ENCODE measurements at places on chromosomes 1 and 21.

DNA sequence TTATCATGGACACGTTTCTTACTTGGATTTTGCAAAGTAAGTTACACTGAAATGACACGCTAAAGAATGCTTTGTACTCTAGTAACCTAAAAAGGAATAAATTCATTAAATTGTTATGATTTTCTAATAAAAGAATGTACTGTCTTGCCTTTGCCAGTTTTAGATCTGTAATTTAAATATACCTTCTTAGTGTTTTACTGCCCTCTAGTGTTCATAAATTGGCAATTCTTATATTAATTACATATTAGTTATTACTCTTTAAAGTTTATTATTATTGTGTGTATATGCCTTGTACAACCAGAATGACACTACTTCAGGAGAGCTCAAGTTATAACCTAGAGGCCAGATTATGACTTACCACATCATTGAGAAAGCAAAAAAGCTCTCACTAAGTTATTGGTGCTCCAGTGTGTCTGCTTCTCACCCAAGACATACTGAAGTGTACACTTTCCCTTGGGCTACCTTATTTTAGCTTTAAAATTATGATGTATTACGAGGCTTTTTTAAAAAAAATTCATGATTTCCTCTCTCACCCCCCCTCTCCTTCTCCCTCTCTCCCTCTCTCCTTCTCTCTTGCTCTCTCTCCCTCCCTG lies 169.9 kb downstream of the HS2ST1 start:
- DNase-seq: no peak

DNA sequence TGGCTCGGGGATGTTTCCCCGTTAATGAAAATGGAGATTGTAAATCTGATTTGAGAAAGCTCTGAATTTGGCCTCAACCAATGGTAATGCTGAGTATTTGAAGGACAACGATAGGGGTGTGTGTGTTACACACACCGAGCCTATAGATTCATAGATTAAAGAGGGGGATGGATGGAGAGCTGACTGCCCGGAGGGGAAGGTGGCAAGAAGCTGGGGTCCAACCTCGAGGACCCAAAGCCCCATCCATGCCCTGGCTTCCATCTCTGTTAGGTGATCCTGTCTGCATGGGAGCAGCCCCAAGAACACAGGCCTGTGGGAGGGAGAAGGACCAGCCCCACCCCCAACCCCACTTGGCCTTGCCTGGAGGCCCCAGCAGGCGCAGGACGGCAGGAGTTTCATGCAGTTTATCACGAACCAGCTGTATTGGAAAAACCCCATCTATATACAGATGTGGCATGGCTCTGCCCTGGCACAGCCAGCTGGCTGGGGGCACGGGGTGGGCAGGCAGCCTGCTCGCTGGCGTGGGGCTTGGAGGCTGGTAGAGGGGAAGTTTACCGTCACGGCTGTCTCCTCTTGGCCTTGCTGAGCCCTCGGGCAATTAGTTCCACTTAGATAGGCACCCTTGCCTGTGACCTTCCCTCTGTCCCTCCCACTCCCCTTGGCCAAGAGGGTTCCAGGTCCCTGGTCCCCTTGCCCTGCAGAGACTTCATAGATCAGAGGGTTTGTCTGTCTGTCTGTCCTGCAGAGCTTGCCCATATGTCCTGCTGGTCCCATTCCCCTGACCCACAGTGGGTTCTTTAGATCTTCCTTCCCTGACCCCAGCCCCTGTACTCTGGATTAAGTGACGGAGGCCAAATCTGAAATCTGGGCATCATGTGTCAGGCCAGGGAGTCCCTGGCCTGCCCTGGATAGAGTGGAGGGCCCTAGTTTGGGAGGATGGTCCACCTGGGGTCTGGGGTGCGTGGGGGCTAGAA lies 3.0 kb downstream of the HSPB7 start:
- no peak for DNase-seq

DNA sequence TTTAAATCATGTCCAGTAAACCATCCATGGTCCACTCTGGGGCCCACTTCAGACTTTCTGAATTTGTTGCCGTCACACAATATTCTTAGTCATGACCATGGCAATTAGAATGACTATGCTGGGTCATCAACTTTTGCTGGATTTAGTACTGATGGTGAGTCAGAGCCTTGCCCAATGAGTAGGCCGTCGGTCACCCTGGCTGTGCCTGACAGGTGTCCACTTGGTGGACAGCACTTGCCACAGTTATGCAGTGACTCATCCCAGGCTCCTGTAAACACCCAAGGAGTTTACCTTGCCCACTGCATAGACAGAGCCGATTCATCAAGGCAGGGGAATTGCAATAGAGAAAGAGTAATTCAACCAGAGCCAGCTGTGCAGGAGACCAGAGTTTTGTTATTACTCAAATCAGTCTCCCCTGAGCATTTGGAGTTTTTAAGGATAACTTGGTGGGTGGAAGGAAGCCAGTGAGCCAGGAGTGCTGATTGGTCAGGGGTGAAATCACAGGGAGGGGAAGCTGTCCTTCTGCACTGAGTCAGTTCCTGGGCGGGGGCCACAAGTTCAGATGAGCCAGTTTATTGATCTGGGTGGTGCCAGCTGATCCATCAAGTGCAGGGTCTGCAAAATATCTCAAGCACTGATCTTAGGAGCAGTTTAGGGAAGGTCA lies 333.8 kb downstream of the PTPRU start:
- no peak for DNase-seq

GRCh38 chr1:111200802-111201161 lies 336 bp upstream of the DENND2D start:
- no peak for DNase-seq

- DNase-seq: peak; percentile 62
Measured at GRCh38 chr1:35298464-35298863, 30.0 kb downstream of the ZMYM4 start.

- DNase-seq: no peak
Measured at GRCh38 chr1:203627851-203628200, 1.2 kb downstream of the ATP2B4 start.

- DNase-seq: no peak
Measured at GRCh38 chr21:42312626-42313104, 2.5 kb downstream of the TFF3 start.

GRCh38 chr1:63882048-63882704 lies 108.4 kb downstream of the ROR1 start:
- DNase-seq: peak; percentile 24

DNA sequence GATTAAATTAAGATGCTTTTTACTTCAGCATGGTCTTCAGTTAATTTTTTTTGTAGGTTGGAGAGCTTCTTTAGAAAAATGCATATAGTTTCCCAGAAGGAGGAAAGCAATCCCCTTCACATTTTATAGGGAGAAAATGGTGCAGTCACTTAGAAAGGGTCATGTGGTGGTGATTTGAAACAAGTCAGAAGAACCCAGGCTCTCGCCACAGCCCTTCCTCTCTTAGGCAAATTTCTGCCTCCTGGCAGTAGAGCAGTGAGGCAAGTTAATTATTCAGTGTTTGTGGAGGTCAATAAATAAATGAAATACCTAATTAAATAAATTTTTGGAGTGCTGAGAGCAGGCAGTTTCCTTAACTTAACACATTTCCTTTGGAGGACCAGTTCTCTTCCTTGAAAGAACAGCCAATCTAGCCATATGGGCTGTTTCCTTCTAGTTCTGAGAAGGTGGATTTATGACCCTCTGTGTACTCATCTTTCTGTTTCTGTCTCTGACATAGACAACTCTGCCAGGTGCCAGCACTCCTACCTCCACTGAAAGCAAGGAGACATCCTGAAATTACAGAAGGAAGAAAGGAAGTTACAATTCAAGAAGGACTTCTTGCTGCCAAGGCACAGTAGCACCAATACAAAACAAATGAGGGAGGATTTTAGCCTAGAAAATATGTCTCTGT lies 19.0 kb upstream of the POGZ start:
- DNase-seq: no peak

GRCh38 chr1:4127592-4128140 lies 227.6 kb upstream of the C1orf174 start:
- no peak for DNase-seq

DNA sequence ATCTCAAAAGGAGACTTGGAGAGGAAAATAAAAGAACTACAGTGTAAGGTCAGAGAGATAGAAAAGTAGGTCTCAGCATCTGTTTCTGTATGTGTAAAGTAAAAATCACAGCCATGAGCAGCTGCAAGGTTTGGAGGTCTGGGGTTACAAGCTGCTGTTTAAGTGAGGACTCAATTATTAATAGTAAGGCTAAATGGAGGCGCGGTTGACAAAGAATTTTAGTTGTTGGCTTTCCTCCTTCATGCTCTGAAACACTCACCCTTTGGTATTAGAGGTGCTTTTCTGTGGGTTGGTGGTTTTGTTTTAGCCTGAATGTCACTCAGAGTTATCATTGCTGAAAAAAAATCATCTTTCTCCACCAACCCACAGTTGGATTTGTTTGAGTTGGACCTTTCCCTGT lies 59.8 kb upstream of the HAO2 start:
- DNase-seq: no peak

DNA sequence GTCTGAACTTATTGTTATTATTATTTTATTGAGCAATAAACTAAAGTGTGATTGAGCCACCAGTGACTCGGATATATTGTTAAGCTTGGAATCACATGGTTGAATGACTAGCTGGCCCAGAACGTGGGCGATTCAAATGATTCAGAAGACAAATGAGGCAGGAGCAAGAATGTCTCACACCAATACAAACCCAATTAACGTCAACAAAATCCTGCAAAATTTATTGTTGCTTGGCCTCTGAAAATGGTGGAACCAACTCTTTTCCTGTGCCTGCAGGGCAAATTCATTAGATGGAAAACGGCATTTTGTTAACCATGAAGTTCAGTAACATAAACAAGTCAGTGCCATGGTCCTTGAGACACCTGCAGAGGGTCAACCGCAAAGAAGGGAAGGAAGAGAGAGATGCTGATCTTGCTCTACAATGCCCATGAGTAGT lies 482.0 kb downstream of the SETD4 start:
- no peak for DNase-seq

DNA sequence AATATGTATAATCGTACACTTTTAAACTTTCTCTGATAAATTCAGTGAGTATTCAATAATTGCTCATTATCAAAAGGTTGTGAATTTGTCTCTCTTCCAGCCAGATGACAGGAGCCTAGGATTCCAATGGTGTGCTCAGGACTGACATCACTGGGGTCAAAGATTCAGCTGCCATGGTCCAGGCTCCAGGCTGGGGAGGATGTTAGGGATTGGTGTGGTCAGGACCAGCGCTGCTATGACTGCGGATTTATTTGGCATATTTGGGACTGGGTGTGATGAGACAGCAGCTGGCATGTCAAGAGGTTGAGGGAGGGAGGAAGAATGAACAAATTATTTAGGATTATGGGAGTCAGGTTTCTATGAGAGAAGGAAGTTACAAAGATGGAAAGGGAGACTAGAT lies 48.2 kb upstream of the ABCA4 start:
- no peak for DNase-seq

GRCh38 chr1:37825506-37825905 lies 17.5 kb upstream of the YRDC start:
- DNase-seq: no peak

- DNase-seq: no peak
Measured at GRCh38 chr1:179777731-179778130, 34.6 kb downstream of the FAM163A start.

DNA sequence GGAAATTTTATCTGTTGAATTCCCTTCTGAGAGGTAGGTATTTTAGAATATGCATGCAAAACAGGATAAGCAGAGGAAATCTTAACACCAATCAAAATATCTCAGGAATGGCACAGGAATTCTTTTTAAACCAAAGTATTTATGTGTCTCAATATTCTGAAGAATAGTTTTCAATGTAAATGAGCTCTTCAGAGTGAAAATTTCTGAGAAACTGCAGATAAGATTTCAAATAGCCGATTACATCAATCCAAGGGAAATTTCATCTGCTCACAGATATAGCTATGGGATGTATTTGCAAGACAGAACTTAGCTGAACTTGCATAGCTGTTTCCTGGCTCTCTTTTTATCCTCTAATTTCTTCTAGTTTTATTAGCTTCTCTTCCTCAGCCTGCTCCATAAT lies 209.5 kb downstream of the GRIK1 start:
- no peak for DNase-seq

DNA sequence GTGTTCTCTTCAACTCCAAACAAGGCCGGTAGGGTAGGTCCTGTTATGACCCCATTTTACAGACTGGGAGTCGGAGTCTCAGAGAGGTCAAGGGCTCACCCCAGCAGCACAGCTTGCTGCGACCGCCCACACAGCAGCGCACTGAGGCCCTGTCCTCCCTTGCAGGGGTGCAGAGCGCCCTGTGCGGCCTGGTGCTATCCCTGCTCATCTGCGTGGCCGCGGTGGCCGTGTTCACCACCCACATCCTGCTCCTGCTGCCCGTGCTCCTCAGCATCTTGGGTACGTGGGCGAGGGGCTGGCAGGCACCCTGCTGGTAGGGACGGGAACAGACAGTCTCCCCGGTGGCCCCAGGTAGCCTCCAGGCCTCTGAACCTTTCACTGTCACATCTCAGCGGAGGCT lies 55.9 kb downstream of the DISP3 start:
- no peak for DNase-seq

DNA sequence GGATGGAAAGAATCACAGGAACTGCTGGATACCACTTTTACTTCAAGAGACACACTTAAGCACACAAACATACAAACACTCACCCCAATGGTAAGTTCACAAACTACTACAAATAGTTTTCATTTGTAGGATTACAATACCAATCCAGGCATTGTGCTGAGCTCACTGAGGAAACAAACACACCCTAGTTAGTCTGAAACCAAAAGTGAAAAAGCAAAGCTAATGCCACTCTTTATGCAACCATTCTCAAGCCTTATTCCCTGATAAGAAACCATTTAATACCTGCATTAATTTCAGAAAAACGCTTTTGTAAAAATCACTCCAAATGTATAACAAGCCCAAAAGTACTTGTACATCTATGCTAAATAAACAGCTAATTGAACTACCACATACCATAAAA lies 38.3 kb downstream of the RNF115 start:
- no peak for DNase-seq

DNA sequence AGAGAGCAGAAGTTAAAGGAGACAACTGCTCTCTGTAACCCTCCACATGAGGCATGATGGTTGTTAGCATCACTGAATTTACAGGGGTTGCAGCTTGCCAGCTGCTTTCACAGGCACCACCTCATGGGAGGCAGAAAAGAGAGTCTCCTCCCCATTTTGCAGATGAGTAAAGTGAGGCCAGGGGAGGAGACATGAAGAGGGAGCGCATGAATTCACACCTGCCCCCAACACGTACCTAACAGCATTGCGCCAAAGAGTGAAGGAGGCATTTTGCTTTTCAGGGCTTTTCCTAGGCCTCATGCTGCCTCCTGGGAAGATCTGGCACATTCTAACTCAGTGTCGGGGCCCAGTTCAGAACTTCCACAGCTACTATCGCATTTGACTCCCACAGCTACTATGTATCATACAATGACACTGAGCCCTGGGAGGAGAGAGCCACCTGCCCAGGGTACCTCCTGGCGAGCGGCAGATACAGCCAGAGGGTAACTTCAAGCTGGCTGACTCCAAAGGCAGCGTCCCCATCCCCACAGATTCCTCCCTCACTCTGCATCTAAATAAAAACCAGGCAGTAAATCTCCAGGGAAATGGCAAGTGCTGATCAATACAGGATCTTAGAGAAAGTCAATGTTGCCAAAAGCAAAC lies 34.0 kb downstream of the GLIS1 start:
- no peak for DNase-seq

- DNase-seq: peak; percentile 82
Measured at GRCh38 chr1:2446394-2446793, 29.7 kb upstream of the PLCH2 start.

GRCh38 chr21:33651965-33652680 lies 9.8 kb downstream of the ITSN1 start:
- no peak for DNase-seq

GRCh38 chr1:170262276-170262939 lies 116.6 kb downstream of the NTMT2 start:
- no peak for DNase-seq

Measured in Ammon's horn (tissue), 1 donor.